Urinary bladder (tissue), 4 donors: ENCODE measurements at places on chromosomes 5 and 9. TPM values are rescaled to one million over a fixed set of nuclear protein-coding genes. Genes with fewer than 3 reads are reported as not detected.

GRCh38 chr5:166540156-166540555 lies 1751.3 kb upstream of the WWC1 start:
- DNase-seq = no peak

GRCh38 chr5:159878988-159879471 lies 37.3 kb upstream of the ADRA1B start:
- DNase-seq = peak; percentile 33

- no peak for DNase-seq
These were observed 67.1 kb downstream of the LNPEP start for GRCh38 chr5:97002983-97003382.

GRCh38 chr5:179488975-179489374 lies 61.4 kb upstream of the RUFY1 start:
- DNase-seq = peak; percentile 41

DNA sequence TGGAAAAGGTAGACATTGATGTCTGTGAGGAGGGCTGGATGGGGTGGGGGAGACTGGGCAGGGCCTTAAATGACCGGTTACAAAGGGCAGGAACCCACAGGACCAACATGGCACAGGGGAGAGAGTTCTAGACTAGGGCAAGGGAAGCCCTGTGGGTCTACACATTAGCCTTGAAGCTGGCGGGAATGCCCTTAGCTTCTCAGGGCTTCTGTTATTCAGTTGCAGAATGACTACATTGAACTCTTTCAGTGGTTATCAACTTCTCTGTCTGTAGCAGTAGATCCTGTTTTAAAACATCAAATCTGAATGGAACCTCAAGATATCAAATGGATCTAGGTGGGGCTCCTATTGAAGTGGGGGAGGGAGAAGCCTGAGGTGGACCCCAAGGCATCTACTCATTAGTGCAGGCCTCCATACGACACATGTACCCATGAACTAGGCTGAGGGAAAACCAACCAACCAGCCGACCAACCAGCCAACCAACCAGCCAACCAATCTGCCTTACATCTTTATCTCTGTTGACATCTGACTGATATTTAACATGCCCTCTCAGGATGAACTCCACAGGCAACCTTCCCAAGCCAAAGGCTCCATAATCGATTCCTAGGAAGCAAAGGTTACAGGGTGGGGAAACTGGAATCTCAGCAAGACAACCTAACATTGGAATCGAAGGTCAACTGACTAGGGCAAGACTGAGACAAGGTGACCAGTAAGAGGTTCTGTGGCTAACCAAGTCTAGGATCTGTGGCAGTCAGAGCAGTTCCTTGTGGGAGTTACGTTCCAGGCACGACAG lies 48.3 kb downstream of the DAP start:
- DNase-seq = no peak

- DNase-seq = no peak
These were observed 8.0 kb downstream of the GRK6 start for GRCh38 chr5:177434437-177434836.

GRCh38 chr9:69658987-69659675 lies 13.0 kb downstream of the APBA1 start:
- DNase-seq = no peak

- DNase-seq = peak; percentile 69
These were observed 73.6 kb upstream of the RPS23 start for GRCh38 chr5:82351754-82352145.

DNA sequence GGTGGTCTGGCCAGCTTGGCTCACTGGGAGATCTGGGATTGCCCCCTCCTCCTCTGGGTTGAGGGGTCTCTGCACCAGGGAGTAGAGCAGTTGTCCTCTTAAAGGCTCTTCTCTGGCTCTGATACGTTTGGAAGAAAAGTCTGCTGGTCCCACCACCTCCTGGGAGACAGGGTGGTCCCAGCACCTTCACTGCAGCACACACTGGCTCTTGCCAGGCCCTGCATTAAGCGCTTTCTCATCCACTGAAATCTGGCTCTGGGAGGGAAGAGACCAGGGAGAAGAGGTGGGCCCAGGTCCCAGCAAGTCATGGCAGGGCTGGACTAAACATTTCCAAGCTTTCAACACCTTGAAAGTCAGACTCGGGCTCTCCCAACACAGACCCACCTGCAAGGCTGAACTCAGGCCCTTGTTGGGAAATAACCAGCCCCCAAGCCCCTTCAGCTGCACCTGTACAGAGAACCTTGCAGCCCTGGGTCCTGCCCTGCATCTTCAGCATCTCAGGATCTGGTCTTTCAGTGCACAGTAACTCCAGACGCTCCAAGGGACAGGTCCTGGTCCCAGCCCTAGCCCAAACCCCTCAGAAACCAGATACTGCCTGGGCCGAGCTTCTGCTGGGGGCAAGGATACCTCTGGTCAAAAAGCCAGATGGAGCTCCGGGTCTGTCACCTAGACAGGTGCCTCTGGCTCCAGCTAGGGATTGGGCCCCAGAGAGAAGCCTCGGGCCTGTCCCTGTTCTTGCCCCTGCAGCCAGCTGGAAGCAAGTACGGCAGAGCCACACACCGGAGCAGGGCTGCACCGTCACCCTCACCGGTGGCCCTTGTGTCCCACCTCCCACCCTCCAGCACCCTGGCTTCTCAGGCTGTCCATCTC lies 134.5 kb downstream of the DAB2IP start:
- DNase-seq = no peak

GRCh38 chr5:3339798-3340115 lies 255.9 kb upstream of the IRX1 start:
- DNase-seq = no peak

DNA sequence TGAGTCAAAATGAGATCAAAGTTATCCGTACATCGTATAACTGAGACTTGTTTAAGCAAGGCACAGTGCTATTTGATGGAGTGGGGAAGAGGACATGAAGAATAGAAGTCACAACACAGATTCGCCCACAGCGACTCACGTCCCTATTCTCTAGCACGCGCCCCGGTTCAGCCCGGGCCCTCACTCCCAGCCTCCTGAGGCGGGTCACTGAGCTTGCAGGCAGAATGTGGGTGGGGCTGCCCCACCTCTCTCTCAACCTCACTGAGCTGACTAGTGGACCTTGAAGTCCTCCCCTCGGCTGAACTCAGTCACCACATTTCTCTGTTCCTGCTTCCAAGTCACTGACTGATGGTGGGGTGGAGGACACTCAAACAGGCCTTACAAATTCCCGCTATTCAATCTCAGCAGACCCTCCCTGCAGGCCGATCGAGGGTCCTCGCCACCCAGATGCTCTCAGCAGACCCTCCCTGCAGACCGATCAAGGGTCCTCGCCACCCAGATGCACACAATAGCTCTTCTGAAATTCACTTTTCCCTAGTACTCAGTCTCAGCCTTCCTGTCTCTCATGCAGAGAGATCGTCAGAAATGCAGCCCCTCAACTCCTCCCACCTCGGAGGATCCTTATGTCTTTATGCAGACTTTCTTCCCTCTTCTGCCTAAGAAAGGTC lies 12.9 kb downstream of the GLDC start:
- DNase-seq = no peak

- DNase-seq = no peak
These were observed 145.7 kb downstream of the TLE1 start for GRCh38 chr9:81543695-81544094.

- DNase-seq = no peak
These were observed 49.2 kb downstream of the ROR2 start for GRCh38 chr9:91900797-91901177.

DNA sequence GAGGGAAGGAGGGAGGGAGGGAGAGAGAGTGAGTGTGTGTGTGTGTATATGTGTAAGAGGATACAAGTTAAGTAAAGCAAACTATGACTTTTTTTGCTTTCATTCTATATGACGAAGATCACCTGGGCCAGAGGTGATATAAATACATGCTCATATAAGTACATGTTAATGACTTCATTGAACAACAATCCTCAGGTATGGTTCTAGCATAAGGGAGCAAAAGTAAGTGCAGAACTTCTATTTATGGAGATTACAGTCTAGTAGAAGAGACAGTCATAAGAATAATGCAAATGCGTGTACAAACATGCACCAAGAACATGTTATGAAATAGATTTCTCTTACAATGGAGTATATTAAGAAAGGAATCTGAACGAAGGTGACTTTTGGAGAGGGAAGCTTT lies 1804.0 kb downstream of the MAT2B start:
- no peak for DNase-seq

DNA sequence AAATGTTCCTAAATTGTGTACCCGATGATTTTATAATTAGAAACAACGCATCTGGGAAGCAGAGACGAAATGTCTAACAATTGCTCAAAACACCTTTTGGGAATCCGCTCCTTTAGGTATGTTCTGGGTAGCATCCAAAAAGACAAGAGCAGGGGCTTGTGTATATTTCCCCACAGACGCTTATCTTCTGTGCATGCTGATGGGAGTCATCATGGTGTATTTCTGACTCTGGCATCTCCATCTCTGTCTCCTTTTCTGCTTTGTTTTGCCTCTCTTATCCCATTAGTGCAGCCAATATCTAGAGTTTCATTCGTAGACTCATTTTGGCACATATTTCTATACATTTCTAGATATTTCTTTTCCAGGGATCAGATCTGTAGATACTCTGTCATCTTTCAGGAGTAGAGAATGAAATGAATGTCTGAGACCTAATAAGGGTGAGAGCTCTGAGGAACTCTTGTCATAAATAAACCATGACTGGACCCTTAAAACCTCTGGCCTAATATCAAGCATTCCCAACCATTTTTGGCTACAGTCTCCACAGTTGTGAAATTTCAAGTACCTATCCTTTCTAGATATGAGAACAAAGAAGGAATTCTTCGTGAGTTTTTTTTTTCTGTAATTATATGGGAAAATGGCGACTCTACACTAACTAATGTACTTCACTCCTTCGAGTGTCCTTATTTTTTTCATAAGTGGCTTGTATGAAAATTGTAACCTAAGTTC lies 508.2 kb downstream of the ACTL7B start:
- no peak for DNase-seq

DNA sequence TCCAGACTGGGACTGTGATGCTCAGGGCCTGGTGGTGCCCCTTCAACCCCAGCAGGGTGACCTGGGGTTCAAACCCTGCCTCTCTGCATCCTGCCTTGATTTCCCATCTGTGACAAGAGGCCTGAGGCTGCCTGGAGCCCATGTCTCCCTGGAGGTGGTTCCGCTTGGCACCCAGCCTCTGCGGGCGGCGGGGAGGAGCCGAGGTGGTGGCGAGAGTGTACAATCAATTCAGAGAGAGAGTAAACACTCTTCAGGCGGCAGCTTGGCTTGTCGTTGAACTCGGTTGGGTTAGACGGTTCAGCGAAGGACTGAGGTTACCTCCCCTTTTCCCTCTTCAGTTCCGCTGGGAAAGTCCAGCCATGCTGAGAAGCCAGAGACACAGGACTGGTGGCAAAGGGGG lies 39.3 kb downstream of the NTNG2 start:
- DNase-seq = no peak

- DNase-seq = no peak
These were observed 70.0 kb downstream of the SHB start for GRCh38 chr9:37998881-37999587.

DNA sequence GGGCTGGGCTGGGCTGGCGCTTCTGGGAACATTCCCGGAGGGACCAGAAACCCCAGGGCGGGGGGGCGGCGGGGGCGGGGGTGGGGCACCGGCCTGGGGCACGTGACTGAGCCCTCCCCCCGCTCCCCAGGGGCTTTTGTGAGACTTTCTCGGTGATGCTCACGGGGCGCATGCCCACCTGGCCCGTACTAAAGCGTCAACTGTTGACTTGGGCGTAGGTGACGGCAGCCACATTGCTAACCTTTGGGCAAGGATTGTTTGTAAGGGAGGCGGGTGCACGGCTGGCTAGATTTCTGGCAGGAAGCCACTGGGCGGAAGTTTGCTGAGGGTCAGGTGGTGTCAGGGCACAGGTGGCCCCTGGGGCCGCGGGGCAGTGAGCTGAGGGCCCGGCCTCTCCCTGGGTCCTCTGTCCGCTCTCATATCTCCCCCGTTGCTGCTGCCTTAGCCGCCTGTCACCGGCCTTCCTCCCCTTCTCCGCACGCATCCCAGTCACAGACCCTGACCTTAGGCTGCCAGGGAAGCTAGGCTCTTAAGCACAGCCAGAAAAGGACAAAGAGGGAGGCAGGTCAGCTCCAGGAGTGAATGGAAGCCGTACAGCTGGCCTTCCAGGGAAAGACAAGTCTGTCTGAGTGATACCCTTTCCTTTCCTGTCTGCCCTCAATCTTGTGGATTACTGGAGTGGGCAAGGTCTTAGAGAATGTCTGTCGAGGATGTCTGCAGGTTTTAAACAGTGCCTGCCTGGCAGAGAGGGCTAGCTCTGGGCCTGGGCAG lies 812 bp downstream of the CACFD1 start:
- DNase-seq = peak; percentile 49

- no peak for DNase-seq
These were observed 67.0 kb upstream of the SPOCK1 start for GRCh38 chr5:137566118-137566541.

DNA sequence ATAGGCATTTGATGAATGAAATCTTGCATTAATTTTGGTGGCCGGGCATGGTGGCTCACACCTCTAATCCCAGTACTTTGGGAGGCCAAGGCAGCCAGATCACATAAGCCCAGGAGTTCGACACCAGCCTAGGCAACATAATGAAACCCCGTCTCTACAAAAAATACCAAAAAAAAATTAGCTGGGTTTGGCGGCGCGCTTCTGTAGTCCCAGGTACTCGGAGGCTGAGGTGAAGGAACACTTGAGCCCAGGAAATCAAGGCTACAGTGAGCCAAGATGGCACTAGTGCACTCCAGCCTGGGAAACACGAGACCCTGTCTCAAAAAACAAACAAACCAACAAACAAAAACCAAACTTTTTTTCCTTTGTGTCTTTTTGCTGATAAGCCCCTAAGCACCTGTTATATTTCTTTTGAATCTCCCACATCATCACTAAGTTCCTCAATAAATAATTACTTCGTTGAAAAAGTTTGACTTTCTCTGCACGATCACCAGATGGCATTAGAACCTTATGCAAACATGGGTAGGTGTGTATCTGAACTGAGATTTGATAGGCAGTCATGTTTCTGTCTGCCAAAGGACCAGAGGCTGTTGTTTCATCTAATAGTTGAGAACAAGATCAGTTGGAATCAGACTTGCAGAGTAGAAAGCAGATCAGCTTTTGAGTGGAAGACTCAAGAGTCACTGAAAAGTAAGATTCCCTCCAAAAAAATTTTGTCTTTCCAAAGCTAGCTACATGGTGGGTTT lies 5.5 kb upstream of the MATR3 start:
- no peak for DNase-seq

DNA sequence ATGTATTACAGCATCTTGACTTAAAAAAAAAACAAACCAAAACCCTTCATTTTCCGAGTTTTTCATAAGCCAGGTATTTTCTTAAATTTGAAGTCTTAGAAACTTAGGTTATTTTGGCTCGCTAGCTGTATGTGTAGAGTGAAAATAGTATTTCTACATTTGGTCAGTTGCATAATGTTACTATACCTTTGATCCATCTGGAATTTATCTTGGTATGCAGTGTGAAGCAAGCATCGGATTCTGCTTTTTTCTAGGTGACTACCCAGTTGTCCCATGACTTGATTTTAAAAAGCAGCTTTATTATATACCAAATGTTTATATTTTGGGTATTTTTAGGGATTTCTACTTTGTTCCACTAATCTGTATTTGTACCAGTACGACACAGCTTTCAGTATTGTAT lies 27.7 kb downstream of the UBAP1 start:
- DNase-seq = no peak

GRCh38 chr9:33102551-33103210 lies 26.2 kb upstream of the SMU1 start:
- no peak for DNase-seq

GRCh38 chr9:126500600-126501382 lies 112.9 kb upstream of the LMX1B start:
- DNase-seq = no peak

- no peak for DNase-seq
These were observed 59.8 kb upstream of the TBC1D9B start for GRCh38 chr5:179967489-179967888.

The PKD2L2 gene
- 0.21 TPM for total RNA-seq

The TRAF1 gene
- 4.5 TPM for total RNA-seq

The QRFP gene
- not detected for total RNA-seq

The TMEM245 gene
- total RNA-seq = 87.6 TPM

The ZNF483 gene
- total RNA-seq = 19.0 TPM

The ARID3C gene
- not detected for total RNA-seq
